ENCODE measurements at places on chromosomes 7 and 10.

- DNase-seq, result no peak
Observed at GRCh38 chr10:120614680-120615079, 157.7 kb downstream of the PLPP4 start.

DNA sequence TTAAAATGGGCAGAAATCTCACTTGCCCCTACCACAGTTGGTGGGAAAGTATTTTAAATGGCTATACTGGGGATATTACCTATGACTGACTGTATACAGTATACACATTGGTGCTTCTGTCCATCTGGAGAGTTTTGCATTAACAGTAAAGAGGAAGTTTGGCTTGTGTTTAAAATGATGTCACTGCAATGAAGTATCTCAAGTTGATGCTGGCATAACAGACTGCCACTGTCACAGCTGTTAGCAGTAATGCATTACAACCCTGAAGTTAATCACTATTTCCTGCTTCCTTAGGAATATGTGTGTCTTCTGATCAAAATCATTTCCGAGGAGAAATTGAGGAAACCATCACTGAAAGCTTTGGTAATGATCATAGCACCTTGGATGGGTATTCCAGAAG, 1.9 kb downstream of the DKK1 start:
- DNase-seq, result no peak

GRCh38 chr7:84237533-84238173, 43.1 kb upstream of the SEMA3A start:
- DNase-seq, result no peak

DNA sequence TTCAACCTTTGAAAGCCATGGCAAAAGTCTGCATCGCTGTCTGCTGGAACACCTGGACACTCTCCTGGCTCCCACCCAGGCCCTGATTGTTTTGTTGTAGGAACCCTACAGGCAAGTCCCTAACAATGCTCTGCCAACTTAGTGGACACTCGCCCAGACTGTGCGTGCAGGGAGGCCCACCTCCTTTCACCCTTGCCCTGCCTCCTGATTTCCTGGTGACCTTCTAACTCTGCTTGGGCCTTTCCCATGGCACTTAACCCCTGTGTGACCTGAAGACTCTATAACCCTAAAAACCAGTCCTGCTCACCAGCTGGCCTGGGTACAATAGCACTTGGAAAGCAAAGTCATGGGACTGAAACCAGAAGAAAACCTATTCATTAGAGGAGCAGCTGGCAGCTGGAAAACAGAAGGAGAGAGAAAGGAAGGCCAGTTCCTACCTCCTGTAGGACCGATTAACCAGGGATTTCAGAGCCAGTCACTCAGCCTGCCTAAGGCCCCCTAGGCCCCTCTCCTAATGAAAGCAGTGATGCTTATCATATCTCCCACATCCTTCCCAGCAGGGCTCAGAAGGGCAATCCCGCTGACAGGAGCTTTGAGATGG, 82.7 kb upstream of the KMT2E start:
- peak; percentile 38 for DNase-seq

DNA sequence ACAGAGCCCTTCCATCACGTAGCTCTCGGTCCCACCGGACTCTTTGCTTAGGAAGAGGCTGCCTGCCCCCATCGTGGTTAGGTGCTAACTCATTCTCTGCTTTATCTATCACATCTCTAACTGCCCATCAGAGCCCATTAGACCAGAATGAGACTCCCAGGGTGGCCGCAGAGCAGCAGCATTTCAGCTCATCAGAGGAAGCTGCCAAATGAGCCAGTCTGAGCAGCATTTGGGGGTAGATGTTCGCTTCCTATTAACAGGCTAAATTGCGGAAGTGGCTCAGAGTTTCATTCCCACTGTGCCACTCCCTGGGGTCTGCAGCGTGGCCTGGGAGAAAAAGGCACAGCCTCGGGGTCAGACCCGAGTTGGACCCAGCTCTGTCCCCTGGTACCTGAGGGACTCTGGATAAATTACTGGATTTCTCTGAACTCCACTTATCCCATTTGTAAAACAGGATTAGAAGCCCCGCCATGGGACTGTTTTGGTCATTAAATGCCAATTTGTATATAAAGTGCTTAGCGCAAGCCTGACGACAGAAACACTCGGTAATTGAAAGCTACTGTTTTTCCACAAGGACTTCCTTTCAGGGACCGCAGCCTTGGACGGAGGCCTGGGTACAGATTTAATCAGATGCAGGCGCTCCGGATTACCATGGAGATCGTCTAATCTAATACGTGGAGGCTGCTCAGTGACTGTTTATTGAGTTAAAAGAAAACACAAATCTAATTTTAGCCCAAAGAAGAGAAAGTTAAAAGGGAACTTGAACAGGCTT, 73.8 kb upstream of the PRLHR start:
- no peak for DNase-seq

DNA sequence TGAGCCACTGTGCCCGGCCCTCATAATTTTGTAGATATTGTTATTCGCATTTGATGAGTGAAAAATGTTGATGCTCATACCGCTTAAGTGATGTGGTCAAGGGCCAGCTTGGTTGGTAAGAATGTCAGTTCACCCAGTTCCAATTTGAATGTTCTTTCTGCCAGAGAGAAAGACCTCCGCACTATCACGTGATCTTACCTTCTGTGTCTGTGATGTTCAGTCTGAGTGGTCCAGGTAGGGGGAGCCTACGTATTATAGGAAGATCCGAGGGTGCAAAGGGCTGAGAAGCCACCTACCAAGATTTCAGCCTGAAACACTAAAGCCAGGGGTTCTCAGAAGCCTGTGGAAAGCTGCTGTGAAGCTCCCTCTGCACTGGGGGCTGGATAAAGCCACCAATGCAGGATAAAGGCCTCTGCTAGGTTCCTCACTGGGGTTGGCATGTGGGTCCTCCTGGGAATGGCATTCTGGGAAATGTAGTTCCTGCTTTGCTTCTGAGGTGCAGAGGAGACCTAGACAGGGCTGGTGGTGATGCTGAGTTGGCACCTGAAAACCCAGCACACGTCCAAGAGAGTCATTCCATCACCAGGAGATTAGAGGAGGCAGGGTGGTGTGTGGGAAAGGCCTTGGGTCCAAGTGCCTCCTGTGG, 64.7 kb upstream of the AOAH start:
- DNase-seq, result no peak

DNA sequence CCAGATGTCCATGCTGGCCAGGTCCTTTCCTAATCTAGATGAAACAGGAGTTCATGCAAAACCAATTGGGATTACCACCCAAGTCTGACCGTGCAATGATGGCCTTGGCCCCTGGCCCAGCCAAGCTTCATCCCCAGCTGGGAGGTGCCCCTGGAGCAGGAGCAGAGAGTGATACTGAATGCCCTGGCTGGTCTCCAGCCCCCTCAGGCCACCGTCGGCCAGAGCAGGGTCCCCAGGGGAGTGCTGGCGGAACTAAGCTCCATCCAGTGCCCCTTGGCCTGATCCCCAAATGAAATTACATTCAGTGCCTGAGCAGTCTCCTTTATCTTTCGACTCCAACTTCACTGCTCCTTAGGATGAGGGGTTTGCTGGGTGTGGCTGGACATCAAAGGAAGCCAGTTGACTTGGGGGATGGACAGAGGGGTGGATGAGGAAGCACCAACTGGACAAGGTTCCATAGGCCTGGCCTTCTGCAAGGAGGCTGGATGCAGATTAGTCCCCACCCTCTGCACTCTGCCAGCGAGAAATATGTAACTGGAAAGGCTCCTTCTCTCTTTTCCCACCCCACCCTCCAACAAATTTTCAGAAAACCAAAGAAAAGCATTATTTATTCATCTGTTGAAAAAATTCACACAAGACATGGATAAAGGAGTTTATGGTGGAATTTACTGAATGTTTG, 275.5 kb downstream of the PLXNA4 start:
- no peak for DNase-seq

- no peak for DNase-seq
Observed at GRCh38 chr10:45466784-45467183, 92.8 kb downstream of the ALOX5 start.

GRCh38 chr10:44881649-44882048, 29.5 kb upstream of the TMEM72 start:
- DNase-seq, result no peak

GRCh38 chr7:2729893-2730716, 42.1 kb downstream of the AMZ1 start:
- peak; percentile 12 for DNase-seq

- DNase-seq, result no peak
Observed at GRCh38 chr7:123797673-123798531, 47.1 kb upstream of the HYAL4 start.

GRCh38 chr7:155000795-155001194, 2.1 kb downstream of the PAXIP1 start:
- DNase-seq, result no peak

GRCh38 chr10:98251399-98251798, 16.6 kb downstream of the LOXL4 start:
- DNase-seq, result no peak

- no peak for DNase-seq
Observed at GRCh38 chr7:80950550-80950967, 31.7 kb upstream of the SEMA3C start.

DNA sequence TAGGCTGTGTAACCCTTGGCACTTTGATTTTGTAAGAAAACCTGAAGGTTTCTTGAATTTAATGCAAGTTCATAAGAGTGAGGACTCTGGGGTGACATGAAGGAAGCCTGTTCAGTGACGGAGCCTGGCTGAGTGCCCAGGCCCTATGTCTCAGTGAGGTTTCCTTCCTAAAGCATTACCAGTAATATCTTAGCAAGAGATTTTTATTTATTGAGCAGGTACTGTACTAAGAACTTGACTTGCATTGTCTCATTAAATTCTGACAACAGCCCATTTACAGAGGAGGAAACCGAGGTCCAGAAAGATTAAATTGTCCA, 197.2 kb downstream of the HECW1 start:
- no peak for DNase-seq

DNA sequence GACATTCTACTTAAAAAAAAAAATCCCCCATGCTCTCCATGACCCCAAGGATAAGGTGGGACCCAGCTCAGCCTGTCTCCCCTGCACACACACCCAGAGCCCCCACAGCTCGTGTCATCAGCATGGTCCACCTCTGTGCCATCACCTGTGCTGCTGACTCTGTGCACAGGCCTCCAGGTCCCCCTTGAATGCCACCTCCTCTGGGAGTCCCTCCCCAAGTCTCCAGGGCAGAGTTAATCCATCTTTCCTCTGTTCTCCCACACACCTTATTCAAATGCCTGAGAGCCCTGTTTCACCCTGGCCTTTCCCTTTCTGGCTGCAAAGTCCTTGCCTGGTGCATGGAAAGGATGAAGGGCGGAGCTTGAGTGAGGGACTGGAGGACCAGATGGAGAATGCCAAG, 194.1 kb upstream of the LYZL2 start:
- DNase-seq, result no peak

DNA sequence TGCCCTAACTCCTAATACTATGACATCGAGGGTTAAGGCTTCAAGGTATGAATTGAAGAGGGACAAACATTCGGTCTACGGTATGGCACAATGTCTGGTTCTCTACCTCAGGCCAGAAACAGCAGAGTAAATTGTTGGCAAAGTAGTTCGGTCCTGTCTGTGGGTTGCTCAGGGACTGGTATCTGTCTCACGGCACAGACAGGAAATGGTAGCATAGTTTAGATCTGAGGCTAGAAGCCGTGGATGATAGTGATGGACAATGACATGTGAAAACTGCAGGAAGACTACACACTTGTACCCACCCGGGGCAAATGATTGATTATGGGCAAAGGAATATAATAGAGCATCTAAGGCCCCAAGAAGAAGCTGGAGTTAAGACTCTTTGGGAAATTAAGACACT, 106.2 kb downstream of the TWIST1 start:
- DNase-seq, result no peak

DNA sequence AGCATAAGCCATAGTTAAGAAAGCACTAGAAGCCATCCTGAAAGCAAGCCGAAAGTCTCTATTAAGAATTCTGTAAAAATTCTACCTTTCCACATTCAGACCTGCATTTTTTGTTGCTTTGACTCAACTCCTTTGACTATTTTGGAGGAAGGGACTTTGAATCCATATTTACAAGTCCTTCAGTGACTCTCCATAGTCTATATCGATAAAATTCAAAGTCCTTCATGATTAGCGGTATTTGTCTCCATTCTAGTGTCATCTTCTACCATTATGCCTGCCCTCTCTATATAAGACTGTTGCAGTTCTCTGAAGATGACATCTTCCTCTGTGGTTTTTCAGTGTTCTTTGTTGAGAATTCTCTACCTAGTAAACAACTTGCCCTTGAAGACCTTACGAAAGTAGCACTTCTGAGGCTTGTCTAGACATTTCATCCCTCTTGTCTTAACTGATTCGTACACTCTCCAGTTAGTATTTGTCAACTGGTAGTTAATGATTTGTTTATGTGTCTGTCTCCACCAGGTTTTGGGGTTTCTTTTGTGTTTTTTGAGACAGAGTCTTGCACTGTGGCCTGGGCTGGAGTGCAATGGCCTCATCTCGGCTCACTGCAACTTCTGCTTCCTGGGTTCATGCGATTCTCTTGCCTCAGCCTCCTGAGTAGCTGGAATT, 1.7 kb downstream of the CCSER2 start:
- DNase-seq, result no peak

DNA sequence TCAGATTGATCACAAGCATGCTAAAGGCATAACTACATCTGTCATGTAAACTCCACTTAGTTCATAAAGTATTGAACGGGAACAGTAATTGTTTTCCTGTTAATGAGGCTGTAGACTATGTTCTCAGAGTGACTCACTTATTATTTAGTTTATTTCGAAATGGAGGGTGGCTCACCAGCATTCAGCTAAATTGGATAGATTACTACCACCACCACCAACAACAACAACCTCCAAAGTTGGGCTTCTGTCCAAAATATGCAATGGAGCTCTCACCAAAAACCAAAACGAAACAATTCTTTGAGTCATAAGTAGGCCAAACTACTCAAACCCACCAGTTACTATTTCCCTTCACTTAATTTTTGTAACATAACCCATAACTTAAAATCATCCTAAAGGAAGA, 127.9 kb upstream of the NRBF2 start:
- DNase-seq, result no peak

DNA sequence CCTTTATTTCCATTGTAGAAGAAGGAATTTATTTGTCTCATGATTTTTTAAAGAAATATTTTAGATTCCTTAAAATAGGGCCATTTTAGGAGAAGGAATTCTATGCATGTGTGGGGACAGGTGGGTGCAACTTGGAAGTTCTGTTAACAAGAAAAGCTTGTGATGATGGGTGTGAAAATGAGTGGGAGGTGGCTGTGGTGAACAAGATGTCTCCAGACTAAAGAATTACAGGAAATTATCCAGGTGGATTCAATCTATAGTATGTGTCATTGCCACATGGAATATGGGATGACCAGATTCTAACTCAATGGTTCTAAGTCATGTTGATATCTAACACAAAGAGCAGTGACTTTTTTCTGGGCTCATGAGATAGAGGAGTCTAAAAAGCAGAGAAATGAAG, 229.6 kb upstream of the IGFBP3 start:
- DNase-seq, result no peak

- DNase-seq, result no peak
Observed at GRCh38 chr7:100093498-100093897, 4.7 kb downstream of the COPS6 start.

DNA sequence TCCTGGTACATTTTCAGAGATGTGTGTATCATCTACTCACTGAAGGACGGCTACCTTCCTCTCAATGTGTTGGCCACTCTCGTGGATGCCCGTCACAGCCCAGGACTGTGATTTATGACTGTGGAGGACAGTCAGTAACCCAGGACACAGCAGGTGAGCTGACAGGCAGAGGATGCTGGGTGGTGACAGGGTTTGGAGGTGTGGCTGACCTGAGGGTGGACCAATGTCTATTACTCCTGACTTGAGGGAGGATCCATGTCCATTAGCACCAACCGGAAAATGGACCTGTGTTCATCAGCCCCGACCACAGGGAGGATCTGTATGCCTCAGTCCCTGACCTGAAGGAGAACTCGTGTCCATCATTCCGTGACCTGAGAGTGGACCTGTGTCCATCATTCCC, 96.1 kb downstream of the ADCY1 start:
- DNase-seq, result no peak

- peak; percentile 44 for DNase-seq
Observed at GRCh38 chr10:119409906-119410305, 132.6 kb downstream of the RGS10 start.
